ENCODE measurements at places on chromosomes 5 and 9. TPM values are rescaled to one million over a fixed set of nuclear protein-coding genes. Genes with fewer than 3 reads are reported as not detected.

Gene MYORG
- 4.5 TPM for total RNA-seq

Gene SOWAHA
- total RNA-seq: 0.91 TPM

Gene PRUNE2
- total RNA-seq: 4.6 TPM

Gene SLC2A6
- total RNA-seq: not detected

Gene GHR
- total RNA-seq: 15.9 TPM

Gene NUTM2G
- total RNA-seq: not detected

Gene LCP2
- total RNA-seq: 6.5 TPM

Gene LTC4S
- total RNA-seq: 4.4 TPM

Gene FAM221B
- total RNA-seq: not detected

Gene SPIN1
- total RNA-seq: 44.3 TPM

Gene PCDHGA3
- total RNA-seq: 2.5 TPM

Gene RORB
- 0.13 TPM for total RNA-seq

- no peak for DNase-seq
Measured at GRCh38 chr9:124293718-124294506, 36.2 kb downstream of the NEK6 start.

GRCh38 chr9:74497748-74498620 is 849 bp downstream of the RORB start:
- DNase-seq: peak; percentile 84

DNA sequence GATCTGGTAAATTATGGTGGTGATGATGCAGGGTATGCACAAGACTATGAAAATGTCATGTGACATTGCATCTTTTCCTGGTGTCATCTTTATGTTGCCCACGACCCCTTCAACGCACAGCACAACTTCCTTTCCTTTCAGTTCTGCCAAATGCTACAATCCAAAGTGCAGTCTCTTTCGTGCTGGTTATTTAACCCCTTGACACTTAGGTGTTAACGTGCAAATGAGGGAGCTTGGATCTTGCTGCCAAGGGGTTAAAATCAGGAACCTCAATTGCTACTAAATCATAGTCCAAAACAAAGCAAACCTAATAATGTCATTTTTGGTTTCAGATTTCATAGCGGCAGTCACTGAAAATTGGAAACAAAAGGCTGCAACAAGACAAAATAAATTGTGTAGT is 16.0 kb downstream of the CTSL start:
- no peak for DNase-seq

DNA sequence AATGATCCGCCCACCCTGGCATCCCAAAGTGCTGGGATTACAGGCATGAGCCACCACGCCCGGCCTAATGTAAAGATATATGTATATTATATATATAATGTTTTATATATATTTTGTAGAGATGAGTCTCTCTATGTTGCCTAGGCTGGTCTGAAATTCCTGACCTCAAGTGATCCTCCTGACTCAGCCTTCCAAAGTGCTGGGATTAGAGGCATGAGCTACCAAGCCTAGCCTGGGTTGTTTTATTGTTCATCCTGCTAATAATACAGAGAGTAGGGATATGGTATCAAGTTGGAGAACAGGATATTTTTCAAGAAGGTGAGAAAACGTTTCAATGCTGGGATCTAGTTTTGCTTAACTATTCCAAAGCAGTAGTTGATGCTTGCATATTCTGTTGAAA is 2.9 kb downstream of the SEC24A start:
- DNase-seq: no peak

- DNase-seq: no peak
Measured at GRCh38 chr9:107989099-107989498, 499.5 kb upstream of the KLF4 start.

DNA sequence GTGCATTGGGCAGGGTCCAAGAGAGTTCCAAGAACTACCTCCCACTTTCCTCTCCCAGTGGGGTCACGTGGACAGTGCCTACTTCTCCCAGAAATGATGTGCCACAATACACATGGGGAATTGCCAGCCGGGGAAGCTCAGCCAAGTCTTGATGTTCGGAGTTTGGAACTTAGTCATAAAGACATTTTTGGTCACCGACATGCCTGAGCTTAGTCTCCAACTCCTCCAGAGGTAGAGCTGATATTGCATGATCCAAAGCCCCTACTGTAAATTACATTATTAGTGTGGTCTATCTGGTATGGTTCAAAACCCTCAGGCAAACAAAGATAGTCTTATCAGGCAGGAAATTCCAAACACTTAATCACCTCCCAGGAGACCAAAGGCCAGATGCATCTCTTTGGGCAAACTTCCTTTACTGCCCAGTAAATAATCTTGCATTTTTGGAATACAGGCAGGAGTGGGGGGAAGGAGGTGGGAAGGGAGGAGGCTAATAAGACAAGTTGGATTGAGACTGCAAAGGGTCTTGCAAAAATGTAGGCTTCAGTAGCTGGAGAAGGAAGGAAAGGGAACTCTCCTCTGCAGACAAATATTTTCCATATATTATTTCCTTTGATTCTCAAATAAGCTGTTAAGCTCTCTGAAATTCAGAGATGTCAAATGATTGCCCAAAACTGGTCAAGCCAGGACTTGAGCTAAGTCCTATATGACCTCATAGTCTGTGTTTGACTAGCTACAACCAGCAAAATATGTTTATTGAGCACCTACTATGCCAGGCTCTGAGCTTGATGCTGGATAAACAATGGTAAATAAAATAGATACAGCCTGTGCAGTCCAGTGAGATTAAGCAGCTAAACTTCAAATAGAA is 99.4 kb downstream of the DRD1 start:
- DNase-seq: no peak

GRCh38 chr9:91711755-91712601 is 238.1 kb downstream of the ROR2 start:
- DNase-seq: no peak

DNA sequence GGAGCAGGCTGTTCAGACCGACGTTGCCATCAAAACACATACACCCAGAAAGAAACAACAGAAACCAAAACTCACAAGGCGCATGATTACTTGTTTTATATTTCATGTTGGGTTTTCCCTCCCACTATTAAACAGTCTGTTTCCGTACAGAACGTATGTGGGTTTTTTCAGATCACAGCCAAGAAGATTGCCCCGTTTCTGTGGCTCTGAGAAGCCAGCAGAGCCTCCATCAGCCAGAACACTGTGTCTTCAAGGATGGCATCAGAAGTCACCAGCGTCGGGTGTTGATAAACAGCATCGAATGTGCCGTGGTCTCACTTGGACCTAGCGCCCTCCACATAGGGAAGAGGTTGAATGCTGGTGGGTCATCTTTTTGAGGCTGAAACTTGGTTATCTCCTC is 42.8 kb downstream of the FAM78A start:
- DNase-seq: no peak

DNA sequence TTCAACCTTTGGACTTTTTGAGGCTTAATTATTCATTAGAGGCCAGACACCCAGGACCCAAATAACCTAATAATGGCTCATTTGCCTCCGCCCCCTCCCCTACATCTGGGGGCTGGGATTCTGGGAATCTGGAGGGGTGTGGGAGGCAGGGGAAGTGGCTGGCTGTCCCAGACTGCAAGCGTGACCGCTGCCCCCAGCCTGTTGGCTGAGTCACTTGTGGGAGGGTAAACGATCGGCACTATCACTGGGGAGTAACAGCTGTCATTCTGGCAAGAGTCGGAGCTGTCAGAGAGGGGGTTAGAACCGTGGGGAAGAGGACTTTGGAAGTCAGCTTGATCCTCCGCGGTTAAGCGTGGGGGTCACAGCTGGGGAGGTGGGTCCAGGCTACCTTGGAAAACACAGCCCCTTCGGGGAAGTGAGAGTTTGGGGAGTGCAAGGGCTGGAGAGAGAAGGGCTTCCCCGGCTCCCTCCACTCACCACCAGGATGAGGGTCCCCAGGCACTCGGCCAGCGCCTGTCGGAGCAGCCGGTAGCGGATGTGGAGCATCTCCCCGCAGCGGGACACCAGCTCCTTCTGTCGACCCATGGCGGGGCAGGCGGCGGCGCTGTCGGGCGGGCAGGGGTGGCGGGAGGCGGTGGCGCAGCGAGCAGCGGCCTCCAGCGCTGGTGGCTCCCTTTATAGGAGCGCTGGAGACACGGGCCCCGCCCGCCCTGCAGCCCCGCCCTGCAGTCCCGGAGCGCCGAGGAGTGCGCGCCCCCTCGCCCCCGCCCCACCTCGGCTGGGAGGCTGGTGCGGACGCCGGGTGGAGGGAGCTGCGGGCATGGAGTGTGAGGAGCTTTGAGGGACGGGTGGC is at the start of gene AQP3:
AQP3 (minus strand) TSS at position 648 of the 853 bp plus-strand sequence; CDS start at position 585, 63 bp downstream.
- DNase-seq: peak; percentile 96

DNA sequence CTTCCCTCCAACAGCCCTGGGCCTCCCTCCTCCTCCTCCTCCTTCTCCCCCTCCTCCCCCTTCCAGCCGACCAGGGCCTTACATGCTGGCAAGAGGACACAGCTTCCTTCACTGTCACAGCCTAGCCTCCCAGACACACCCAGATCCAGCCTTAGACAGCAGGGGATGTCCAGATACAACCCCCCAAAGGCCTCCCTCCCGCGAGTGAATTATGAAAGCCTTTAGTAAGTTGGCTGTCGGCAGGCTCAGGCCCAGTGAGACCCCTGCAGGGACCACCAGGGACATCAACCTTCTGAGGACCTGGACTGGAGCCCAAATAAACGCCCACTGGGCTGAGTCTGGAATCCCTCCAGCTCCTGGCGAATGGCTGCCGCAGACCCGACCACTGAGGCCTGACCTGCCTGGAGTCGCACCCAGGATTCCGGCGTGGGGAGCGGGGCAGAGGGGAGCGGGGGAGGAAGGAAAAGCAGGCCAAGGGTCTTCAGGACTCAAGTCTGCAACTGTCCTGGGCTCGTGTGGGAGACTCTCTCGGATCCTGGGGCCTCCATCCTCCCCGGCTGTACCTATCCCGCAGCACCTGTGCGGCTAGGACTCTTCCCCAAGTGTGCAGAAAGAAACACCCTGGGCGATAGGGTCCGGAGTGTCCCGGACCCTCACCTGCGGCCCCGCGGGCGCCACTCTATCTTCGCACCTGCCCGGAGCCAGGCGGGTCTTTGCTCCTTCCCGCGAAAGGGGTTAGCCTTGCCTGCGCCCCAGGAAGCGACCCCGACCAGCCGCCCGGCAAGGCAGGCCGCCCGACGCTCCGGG is 705 bp downstream of the SEPTIN8 start:
- peak; percentile 88 for DNase-seq

GRCh38 chr5:180138214-180138975 is 66.8 kb upstream of the RNF130 start:
- DNase-seq: peak; percentile 58

- DNase-seq: no peak
Measured at GRCh38 chr9:134229466-134230091, 65.2 kb upstream of the RNU6ATAC start.

GRCh38 chr9:107685376-107685775 is 195.8 kb upstream of the KLF4 start:
- no peak for DNase-seq

DNA sequence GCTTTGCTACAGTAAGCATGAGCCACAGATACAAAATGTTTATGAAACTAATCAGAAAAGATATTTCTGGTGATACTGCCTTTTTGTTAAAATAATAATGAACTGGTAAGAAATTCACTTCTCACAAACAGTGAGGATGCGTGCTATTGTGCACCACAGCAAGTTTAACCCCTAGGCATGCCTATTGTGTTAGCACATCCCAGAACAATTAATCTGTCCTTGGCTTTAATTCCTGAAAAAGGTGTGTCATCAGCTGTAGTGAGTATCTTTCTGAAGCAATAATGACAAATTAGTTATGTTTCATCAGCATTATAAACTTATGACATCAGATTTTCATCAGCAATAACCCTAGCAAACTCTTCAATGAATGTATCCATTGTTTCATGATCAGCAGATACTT is 1307.2 kb downstream of the EFNA5 start:
- DNase-seq: no peak

DNA sequence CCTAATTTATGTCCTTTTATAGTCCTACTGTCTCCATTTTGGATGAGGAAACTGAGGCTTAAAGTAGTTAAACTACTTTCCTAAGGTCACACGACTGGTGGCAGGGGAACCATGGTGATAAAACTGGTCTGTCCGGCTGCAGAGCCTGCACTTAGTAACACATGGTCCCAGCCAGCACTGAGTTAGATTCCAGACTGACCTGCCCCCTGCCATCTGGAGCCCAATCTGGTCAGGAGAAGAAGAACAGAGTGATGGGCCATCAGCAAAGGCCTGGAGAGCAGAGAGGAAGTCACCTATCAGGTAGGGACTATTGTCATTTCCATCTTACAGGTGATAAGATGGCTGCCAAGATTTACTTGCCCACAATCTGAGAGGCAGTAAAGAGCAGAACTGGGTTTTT is 86.6 kb upstream of the SLC25A48 start:
- no peak for DNase-seq

- DNase-seq: no peak
Measured at GRCh38 chr5:126636956-126637355, 36.2 kb downstream of the PHAX start.

DNA sequence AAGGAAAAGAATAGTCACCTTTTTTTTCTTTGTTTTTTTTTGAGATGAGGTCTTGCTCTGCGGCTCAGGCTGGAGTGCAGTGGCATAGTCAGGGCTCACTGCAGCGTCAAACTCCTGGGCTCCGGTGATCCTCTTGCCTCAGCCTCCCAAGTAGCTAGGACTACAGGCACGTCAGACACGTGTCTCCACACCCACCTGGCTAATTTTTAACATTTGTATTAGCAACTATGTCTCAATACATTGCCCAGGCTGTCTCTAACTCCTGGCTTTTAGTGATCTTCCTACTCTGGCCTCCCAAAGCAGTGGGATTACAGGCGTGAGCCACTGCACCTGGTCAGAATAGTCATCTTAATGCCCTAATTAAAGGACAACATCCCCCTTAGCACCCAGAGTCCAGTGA is 54.4 kb upstream of the CTSL start:
- DNase-seq: peak; percentile 32

GRCh38 chr5:146365618-146366017 is 27.0 kb downstream of the POU4F3 start:
- DNase-seq: no peak

- DNase-seq: peak; percentile 11
Measured at GRCh38 chr5:135208903-135209721, 175.1 kb upstream of the PITX1 start.

DNA sequence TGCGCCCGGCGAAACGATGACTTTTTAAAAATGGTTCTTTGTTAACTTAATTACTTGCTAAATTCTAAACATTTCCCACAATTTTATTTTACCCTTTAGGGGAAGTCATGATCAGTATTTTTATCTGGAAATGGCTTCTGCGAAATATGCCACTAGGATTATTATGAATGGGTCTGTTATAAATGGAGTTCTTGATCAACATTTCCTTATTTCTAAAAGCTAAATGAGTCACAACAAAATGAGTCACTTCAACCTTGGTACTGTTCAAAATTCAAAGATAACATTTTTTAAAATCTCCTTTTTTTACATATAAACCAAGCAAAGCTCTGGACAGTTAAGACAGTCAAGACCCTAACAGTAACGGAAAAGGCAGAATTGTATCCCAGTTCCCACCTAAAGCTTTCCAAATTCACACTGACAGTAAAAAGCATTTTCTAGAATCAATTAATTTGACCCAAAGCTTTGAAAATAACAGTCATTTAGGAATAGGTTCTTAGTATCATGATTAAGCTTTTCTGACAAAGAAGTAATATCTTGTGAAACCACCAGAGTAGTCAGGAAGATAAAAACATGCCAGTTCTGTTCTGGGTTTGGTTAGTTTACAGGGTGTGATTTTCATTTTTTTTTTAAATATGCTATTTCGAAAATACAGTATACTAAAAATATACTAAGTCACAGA is 81.7 kb downstream of the LHFPL2 start:
- DNase-seq: no peak

Measured in lower leg skin (tissue), 4 donors.